ENCODE measurements at places on chromosomes 3 and 15.

DNA sequence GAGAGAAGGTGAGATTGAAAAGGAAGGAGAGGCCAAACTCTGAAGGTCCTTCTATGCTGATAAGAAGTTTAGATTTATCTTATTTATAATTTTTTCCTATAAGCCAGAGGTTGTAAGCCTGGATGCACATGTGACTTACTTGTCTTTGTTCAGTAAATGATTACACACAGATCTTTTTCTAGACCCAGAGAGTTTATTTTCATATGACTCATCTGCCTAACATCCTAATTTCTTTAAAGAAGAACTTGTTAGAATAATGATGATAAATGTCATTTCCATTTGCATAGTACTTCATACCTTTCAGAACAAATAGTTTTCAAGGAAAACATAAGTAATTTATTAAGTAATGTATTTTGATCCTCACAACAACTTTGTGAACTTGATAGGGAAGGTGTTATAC is 434.8 kb upstream of the DPH6 start:
- no peak for DNase-seq

GRCh38 chr15:74517096-74517495 is 23.9 kb upstream of the ARID3B start:
- DNase-seq: no peak

DNA sequence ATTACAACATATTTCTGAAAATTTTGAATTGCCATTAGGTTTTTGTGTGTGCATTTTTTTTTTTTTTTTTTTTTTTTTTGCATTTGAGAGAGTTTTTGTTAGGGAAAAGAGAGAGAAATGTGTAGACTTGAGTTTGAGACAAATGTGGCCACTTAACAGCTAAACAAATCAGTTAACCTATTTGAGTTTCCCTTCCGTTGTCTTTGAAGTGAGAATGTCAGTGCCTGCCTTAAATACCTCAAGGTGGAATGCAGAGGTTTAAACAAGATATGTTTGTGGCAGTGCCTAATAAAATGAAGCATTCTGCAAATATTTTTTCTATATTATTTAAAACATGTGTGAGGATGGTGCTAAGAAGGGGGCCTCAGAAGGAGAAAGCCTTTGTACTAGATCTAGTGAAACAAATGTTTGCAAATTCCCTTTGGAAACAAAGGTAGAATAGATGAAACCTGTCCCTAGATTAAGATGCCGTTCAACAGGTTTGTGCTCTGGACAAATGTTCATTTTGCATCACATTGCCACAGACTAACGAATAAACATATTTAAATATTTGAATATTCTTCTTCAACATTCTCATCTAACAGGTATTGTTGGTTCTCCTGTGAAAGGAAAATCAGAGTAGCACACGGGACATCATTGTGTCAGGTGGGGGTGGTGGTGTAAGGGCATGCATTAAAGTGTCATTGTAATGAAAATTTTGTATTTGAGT is 80.7 kb downstream of the SATB1 start:
- DNase-seq: no peak

GRCh38 chr15:39040861-39041260 is 476.2 kb upstream of the RASGRP1 start:
- DNase-seq: no peak

DNA sequence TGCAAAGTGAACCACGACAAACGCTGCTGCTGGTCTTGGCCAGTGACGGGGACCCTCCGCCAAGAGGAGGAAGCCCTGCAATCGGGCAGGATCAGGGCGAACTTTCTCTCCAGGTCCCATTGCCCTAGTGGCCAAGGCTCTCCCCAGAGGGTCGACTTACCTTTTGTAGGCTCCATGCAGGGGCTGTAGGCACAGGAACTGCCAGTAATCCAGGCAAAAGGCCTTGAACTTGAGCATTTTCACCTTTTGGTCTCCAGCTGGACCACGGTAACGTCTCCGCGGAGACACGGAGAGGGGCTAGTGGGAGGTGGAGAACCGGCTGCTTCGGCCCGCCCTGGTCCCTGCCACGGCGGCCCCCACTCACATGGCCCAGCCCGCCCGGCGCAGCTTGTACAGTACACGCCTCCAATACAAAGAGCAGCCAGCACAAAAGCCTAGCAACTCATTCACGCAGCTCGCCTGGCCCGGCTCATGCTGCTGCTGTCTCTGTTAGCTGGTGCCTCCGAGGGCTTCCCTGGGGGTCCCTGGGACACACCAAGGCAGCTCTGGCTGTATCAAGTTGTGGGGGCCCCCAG is 31.0 kb downstream of the IQSEC1 start:
- DNase-seq: no peak

DNA sequence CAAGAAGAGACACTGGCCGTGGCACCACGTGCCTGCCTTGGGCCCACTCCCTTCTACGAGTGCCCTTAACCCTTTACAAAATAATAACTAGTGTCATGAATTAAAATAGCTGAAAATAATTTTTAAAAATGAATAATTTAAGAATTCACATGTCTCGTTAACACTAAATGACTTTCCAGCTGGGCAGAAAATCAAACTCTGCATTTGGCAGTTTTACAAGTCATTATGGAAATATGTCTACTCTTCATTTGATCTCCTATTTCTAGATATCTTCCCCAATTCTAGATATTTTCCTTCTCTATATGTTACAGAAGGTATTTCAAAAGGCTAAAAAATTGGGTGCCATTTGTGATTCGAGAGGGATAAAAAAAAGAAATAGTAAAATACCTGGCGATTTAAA is 100.2 kb downstream of the RORA start:
- DNase-seq: no peak

GRCh38 chr15:60362321-60363086 is 35.3 kb downstream of the ANXA2 start:
- no peak for DNase-seq

- no peak for DNase-seq
Measured at GRCh38 chr15:99445272-99445850, 120.4 kb upstream of the MEF2A start.

DNA sequence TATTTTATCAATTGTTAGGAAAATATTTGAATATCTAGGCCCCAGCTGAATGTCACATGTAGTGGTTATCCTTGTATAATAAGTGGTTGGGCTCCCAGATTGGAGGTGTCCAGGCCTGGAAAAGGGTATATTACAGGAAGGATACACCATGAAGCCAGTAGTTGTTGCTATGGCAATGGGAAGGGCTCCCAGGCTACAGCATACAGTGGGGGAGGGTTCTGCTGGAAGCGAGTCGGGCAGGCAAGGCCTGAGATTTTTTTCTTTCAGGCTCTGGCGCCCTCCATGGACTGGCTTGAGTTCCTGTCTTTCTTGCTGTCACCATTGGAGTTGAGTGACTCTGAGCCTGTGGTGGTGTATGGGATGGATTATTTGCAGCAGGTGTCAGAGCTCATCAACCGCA is 8.9 kb downstream of the ECE2 start:
- DNase-seq: peak; percentile 45

DNA sequence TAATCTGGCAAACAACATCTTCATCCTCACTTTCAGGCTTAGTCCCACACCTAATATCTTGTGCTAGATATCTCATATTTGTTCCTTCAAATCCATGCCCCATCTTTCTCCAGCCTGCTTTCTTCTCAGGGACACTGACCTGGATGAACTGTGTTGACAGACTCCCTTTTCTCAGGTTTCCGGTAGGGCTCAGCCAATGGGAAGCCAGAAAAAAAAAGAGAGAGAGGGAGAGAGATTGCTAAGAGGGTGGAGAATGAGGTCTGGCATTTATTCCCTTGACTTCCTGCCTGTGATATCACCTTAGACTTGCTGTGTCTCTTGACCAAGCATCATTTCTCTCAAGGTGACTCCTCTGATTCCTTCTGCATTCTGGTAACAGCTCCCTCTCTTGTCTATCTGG is 145.6 kb upstream of the ABI3BP start:
- DNase-seq: no peak

DNA sequence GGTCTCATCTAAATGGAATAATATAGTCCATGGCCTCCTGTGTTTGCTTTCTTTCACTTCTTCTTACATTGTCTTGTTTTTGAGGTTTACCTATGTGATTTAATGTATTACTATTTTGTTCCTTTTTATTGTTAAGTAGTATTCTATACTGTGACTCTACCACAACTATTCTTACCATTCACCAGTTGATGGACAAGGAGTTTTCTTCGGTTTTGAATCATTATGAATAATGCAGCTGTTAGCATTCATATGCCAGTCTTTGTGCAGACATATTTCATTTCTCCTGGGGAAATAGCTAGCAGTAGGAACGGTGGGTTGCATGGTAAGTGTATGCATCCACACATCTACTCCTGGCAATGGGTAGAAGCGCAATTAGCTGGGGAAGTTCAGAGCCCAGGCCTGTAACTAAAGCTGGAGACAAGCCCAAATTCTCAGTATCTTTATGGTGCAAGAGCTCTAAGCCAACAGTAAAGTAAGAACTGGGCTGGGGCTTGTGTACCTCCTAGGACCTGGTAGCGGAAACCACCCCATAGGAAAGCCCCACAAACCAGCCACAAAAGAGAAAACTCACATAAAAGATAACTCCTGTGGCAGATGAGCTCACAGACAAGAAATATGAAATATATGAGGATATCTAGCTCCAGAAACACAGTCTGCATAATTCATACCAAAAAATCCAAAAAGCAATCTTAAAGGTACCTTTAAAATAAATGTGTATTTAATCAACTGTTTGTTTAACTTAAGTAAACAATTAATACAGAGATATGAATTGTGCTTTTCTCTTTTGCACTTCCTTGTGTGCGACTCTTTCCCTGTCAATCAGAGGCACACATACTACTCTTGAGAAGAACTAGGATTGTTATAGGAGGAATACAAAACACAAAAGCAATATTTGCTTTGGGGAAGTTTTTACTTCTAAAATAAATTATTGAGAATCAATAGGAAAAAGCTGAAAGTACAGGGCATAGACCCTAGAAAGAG is 2.7 kb upstream of the CSTA start:
- DNase-seq: peak; percentile 9

All from hematopoietic multipotent progenitor cell (in vitro differentiated cells).